Stimulated activated CD4-positive, alpha-beta T cell treated with anti-CD3 and anti-CD28 coated beads, Interleukin-12 subunit alpha, Interleukin-12 subunit beta, amount 100 ng/mL, for 48 hours (primary cell): ENCODE measurements at places on chromosomes 3 and 15.

- no peak for DNase-seq
Observed at GRCh38 chr3:79111375-79112052, 656.3 kb downstream of the ROBO1 start.

DNA sequence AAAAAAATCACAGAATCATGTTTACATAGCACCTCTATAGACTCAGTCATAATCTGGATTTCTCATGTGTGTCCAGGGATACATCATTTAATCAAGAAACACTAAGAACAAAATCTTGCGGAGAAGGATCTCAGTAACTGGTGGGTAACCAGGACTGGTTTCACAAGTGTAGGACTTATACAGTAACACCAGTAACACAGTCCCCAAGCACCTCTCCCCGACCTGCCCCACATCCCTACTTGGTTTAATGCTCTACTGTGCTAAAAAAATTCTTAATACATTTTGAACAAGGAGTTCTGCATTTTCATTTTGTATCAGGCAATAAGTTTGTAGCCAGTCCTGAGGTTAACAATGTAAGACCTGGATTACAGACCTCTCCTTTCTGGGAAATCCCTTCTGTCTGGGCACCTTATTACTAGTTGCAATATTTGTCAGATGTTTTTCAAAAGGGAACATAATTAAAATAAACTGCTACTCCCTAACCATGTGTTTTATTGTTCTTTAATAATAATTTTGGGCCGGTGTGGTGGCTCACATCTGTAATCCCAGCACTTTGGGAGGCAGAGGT lies 57.6 kb upstream of the BBX start:
- DNase-seq = no peak

- no peak for DNase-seq
Observed at GRCh38 chr3:43210049-43211027, 76.0 kb upstream of the SNRK start.

DNA sequence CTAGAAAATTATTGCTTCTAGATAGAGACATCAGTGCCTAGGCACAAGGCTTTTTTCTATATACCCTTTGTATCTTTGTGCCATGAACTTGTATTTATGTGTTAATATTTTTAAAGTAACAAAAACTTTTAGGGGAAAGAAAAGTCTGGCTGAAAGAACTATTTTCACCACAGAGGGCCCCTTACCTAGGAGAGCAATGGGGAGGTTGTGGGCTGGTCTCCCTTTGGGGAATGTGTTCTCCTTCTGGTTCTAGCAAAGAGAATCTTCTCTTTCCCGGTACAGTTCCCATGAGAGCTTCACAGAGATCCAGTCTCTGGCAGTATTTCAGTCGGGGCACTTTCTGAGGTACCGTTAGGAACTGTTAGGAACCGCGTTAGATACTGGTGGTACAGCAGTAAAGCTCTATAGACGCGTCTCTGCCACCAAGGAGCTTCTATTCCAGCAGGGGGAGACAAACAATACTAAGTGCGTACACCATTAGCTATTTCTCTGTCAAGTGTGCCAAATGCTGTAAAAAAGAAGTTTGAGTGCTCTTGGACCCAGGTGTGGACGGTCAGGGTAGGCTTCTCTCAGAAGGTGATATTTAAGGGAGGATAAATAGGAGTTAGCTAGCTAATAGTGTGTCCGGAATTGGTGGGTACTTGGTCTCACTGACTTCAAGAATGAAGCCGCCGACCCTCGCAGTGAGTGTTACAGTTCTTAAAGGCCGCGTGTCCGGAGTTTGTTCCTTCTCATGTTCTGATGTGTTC lies 4.6 kb upstream of the EPB42 start:
- peak; percentile 56 for DNase-seq

DNA sequence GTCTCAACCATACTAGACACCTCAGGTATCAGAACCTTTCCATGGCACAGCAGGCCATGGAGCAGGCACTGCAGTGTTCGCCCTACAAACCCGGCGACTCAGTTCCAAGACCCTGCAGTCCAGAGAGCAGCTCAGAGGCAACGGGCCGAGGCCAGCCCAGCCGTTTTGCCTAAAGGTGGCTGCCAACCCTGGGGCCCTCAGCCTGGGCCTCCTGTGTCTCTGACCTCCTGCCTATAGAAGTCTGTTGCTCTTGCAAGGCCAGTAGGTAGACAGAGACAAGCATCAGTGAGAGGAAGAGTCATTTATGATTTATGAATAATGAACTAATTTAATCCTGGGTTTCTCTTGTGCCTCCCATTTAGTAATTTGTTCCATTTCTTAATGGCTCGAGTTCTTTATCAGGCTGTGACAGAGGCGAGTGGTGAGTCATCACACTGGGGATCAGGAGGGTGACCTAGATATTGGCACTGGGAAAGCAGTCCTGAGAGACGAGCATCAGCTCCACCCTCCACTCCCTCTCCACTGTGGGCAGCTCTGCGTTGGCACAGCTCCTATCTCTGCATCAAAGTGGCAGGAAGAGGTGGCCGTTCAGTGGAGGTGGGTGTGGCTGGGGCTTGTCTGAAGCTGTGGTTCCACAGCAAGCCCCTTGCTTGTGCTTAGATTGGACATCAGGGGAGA lies 79.8 kb downstream of the ABHD5 start:
- DNase-seq = peak; percentile 26

DNA sequence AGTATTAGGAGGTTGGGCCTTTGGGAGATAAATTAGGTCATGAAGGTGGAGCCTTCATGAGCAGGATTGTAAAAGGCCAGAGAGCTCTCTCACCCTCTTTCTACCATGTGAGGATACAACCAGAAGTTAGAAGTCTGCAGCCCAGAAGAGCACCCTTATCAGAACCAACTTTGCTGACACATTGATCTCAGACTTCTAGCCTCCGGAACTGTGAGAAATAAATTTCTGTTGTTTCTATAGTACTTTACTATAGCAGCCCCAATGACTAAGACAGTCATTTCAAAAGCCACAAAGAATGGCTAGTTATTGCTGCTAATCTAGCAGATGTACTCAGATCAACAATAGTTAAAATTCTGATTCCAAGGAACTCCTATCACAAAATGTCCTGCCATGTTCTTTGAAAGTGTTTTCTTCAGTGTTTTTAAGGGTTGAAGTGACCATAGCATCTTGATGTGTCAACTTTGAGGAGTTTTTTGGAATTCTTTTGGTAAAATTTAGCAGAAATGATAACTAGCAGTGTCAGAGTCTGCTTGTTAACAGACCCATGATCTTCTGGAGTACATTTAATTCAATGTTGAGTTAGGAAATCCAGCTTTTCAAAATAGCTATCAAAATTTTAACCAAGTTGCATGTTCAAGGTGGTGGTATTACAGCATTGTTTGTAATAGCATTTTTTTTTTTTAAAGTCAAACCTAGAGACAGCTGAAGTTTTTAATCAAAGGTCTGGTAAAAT lies 10.3 kb downstream of the DZIP3 start:
- no peak for DNase-seq

- no peak for DNase-seq
Observed at GRCh38 chr3:122021811-122022401, at the start of gene ILDR1. TSS of gene ILDR1 (minus strand) at chr3:122022247. CDS start at chr3:122022077, 170 bp downstream.

DNA sequence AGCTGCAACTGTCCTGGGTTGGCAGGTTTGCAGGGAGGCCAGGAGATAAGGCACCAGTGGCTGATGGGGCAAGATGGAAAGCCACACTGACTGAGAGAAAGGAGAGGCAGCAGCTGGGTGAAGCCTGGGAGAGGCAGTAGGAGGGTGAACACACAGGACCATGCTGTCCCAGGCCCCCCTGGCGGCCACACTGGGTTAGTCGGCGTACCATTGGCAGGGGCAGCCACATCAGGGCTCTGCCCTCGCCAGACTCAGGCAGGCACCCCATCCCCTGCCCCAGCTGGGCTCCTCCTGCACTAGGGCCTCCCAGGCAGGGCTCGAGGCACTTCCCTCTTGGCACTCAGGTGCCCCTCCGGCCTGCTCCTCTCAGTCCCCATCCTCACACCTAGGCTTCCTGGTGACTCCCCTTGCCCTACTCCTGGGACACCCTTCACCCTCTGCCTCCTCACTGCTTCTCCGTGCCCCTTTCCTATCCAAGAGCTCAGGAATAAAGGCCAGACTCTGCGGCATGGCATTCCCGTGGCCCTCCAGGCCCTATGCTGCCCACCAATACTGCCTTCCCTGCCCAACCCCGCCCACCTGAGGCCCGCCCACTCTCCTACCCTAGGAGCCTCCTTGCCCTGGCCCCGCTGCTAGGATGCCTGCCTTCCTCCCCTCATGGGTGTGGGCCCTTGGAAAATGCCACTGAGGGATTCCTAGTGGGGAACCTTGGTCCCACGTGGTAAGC lies 28.7 kb upstream of the DUSP7 start:
- DNase-seq = no peak

DNA sequence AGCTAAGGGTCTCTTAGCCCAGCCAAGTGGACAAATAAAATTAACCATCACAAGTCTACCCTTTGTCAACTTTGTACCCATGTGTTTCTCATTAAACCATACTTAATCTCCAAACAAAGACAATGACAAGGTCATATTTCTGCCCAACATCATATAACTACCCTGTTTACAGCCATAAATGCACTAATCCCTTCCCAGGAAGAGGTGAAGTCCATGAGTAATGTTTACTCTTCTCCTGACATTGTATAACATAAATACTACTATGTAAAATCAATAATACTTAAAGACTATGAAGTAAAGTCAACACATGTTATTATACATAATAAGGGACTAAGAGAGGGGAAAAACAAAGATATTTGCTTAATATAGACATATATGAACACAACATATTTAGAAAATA lies 38.5 kb upstream of the FAN1 start:
- DNase-seq = no peak

DNA sequence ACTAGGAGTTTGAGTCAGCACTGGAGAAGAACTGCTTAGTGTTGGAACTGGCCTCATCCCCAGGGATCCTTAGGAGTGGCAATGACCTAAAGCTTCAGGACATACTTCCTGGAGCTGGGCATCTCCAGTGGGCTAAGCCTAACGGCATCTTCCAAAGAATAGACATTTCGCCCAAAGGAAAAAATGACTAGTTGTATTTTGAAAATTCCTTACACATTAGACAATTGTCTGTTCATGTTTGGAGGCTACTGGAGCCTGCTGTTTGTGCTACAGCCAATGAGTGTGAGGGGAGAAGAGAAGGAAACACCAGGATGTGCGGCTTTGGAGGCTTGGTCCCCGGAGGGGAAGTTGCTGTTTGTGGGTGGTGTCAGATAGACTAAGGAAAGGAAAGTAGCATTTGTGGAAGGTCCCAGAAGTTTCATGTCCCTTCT lies 77.6 kb downstream of the POLR2M start:
- DNase-seq = no peak

GRCh38 chr15:31523027-31523654 lies 196.5 kb downstream of the KLF13 start:
- no peak for DNase-seq

DNA sequence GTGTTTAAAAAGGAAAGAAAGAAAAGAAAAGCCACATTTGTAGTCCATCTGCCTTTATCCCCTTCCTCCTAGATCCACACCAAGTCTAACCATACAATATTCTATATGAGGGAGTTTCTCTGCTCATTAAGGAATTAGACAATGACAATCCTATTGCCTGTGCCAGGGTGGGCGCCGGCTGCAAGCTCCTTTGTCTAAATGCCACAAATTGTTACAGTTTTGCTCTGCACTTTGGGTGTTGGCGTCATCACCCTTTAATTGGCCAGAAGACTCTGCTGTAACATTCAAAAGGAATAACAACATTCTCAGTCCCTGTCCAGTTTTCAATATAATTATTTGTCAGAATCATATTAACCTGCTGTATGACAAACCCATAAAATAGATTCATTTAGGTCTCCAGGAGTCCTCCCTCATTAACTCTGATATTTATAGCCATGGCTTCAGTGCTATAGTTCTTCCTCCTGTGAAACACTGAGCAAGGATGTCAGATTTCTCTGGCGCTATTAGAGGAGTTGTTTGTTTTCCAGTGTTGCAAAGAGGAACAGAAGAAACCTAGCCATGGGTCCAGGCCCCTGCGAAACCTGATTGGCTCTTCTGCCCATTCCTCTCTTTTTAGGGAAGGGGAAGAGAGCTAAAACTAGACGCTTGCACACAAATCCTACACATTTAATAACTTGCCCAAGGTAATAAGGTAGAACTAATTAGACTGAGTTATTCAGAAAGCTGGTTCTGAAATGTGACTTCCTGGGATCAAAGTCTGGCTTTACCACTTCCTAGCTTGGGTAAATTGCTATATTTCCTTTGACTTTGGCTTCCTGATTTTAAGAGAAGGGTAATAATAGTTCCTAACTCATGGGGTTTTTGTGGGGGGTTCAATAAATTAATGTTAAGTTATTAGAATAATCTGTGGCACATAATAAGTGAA lies 112.4 kb downstream of the CD47 start:
- no peak for DNase-seq

DNA sequence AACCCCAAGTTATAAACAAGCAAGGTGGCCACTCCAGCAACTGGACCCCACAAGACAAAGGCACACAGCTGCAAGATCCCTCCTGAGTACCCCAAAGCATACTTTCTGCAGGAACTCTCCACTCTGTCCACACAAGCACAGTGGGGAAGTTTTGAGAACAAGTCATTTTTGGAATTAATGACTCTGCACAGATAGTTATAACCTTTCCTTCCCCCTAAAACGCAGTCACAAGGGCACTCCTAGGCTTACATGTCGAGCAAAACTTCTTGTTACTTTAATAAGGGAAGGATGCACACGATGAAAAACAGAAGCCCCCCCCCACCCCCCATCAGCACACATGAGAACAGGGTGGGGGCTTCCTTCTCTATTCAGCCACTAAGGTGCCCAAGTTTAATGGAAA lies 1.2 kb downstream of the STIMATE start:
- no peak for DNase-seq

- no peak for DNase-seq
Observed at GRCh38 chr3:45861043-45861719, 19.3 kb upstream of the LZTFL1 start.

DNA sequence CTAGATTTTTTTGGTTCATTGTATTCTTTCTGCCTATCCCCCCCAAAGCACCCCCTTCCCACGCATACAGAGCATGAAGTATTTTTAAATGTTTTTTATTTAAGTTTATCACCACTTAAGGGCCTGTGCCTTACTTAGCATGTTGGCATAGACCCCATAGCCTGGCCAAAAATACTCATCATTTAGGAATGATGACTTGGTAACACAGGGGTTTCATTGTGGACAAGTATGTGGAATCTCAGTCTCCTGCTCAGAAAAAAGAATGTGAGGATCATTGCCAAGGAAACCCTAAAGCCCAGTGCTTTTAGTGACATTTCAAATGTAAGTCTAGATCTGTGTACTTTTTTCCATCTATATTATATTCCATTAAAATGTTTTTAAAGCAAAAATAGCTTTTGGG lies 146.3 kb downstream of the ALCAM start:
- no peak for DNase-seq

DNA sequence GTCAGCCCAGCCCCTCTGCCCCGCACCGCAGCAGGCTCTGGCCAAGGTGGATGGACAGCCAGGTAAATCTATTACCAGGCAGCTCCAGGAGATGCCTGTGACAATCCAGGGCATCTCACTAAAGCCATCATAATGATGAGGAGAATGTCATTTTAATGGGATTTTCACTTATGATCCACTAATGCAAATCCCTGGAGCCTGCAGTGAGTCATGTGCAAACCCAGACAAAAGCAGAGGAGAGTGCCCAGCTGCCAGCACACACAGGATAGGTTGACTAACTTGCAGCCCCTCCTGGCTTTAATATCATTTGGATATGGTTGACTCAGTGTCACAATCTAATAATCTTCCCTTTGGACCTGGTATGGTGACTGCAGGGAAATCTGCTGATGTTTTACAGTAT lies 206.9 kb upstream of the TRIM42 start:
- DNase-seq = no peak
